ENCODE measurements at places on chromosomes 7 and 10.

GRCh38 chr7:4713183-4713784 is 31.2 kb downstream of the FOXK1 start:
- peak; percentile 68 for DNase-seq

DNA sequence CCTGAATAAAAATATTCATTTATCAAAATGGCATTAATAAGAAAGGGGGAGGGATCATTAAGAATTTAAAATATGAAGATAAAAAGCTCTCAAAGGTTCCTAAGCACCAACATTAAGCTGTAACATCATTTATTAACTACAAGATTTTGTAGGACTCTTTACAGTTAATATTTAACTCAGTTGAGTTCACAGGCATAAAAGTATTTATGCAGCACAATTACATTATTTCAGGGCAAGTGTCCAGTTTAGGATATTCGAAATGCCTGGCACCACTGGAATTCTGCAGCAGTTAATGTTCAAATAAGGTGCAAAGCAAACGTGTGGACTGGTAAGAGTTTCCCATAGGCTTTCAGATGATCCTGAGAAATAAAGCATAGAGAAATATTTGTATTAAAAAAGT is 30.5 kb downstream of the NPS start:
- no peak for DNase-seq

- DNase-seq, result no peak
Measured at GRCh38 chr7:28390426-28390825, 21.9 kb upstream of the CREB5 start.

- no peak for DNase-seq
Measured at GRCh38 chr10:36534471-36535002, 590.9 kb upstream of the ANKRD30A start.

DNA sequence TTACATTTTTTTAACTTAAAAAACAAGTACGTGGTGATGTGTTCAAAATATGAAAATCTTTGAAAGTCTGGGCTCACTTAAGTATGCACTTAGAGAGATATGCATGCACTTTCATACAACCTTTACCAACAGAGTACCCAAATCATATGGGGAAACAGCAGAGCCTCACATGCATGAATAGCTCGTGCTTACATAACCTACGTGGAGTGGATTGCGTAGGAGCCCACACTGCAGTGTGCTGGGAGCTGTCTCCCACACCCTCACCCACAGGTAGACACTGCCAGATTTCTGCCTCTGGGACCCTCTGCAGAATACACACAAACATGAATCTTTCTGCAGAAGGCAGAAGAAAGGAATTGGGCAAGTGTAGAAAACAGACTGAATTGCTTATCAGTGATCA is 581 bp downstream of the CLCN1 start:
- no peak for DNase-seq

DNA sequence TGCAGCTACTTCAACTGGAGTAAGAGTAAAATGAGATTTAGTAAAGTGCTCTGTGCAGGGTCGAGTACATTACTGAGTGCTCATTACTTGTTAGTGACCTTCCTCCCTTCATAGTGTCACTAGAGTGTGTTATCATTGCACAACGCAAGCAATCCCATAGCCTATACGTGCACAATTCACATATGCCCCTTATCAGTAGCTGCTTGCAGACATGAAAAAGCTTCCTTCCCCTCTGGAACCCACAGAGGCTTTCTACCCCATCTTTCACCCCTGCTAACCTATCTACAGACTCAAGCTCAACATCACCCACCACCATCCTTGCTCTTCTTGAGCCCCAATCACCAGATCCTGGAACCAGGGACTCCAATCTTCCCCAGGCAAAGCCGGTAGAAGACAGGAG is 59.3 kb downstream of the C7orf25 start:
- no peak for DNase-seq

DNA sequence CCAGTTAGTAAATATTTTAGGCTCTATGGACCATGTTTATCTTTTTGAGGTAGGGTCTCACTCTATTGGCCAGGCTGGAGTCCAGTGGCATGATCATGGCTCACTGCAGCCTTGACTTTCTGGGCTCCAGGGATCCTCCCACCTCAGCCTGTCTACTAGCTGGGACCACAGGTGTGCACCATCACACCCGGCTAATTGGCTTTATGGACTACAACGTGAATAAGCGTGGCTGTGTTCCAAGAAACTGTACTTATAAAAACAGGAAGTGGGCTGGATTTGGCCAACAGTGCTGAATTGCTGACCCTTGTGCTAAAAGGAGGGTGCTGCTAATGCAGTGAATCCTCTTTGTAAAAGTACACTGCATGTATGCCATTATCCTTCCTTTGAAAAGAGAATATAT is 111.7 kb upstream of the CDK13 start:
- no peak for DNase-seq

GRCh38 chr10:86073199-86073977 is 293.2 kb downstream of the GRID1 start:
- DNase-seq, result peak; percentile 26

DNA sequence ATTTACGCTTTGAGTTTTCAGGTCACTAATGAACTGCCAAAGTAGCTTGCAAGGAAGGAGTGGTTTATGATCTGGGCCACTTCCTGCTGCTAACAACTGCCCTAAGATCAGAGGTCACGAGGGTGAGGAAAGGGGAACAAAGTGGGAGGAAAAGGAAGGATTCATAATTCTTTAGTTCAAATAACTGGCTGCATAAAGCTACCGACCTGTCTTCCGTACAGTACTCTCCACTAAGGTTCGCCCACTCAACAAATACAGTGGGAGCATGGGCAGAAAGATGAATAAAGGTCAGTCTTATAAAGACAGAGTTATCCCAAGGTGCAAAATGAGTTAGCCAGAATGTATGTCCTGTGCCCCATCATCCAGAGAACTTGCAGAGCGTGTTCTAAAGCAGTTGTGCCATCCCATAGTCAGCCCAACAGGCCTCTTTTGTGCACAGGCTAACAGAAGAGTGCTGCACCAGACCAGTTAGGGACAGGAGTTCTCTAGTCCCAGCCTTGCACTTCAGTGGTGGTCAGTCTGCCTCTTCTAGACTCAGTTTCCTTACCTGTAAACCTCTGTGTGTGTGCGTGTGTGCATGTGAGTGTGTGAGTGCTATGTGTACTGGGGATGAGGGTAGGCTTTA is 65.9 kb downstream of the CREB3L2 start:
- no peak for DNase-seq

- no peak for DNase-seq
Measured at GRCh38 chr7:137932881-137933269, 69.0 kb downstream of the CREB3L2 start.

GRCh38 chr7:136869991-136870865 is 1.8 kb downstream of the CHRM2 start:
- peak; percentile 41 for DNase-seq

DNA sequence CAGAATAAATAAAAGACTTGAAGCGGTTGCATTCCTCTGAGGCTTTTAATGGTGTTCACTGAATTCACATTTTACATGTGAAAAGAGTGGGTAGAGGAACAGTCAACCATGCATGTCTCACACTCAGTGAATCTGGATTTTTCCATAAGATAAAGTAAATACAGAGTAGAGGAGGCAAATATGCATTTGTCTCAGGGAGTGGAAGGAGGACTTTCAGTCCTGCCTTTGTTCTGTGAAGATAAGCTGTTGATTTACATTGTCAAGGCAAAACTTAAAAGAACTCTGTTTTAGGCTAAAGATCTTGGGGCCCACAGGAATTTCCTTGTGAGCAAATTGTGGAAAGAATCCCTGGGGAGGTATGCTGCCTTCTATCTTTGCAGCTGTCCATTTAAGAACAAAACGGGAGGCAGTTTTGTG is 825.3 kb upstream of the MBL2 start:
- peak; percentile 8 for DNase-seq

GRCh38 chr10:17872191-17873091 is 63.3 kb downstream of the MRC1 start:
- DNase-seq, result no peak

- DNase-seq, result peak; percentile 43
Measured at GRCh38 chr7:748446-748845, 21.4 kb upstream of the PRKAR1B start.

GRCh38 chr7:14242175-14242574 is 252.7 kb upstream of the ETV1 start:
- DNase-seq, result no peak

GRCh38 chr10:111077785-111078504 is 1.1 kb downstream of the ADRA2A start:
- DNase-seq, result peak; percentile 78

DNA sequence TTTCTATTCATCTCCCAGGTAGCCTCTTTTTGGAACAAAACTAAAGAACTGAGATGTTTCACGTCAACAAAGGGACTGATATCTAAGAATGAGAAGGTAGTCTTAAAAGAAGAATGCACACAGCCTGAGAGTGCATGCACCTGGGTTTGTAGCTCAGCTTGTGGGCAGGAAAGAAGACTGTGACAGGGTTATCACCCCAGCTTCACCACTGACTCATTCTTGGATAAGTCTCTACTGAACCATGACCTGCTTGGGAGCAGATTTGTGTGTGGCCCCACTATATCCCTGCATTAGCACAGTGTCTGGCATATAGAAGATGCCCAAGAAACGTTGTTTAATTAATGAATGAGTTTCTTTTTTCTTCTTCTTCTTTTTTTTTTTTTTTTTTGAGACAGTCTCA is 187.5 kb downstream of the GPAM start:
- DNase-seq, result no peak

- no peak for DNase-seq
Measured at GRCh38 chr10:110364531-110364937, 59.8 kb upstream of the SMNDC1 start.

- DNase-seq, result no peak
Measured at GRCh38 chr10:64265961-64266360, 744.8 kb downstream of the REEP3 start.

DNA sequence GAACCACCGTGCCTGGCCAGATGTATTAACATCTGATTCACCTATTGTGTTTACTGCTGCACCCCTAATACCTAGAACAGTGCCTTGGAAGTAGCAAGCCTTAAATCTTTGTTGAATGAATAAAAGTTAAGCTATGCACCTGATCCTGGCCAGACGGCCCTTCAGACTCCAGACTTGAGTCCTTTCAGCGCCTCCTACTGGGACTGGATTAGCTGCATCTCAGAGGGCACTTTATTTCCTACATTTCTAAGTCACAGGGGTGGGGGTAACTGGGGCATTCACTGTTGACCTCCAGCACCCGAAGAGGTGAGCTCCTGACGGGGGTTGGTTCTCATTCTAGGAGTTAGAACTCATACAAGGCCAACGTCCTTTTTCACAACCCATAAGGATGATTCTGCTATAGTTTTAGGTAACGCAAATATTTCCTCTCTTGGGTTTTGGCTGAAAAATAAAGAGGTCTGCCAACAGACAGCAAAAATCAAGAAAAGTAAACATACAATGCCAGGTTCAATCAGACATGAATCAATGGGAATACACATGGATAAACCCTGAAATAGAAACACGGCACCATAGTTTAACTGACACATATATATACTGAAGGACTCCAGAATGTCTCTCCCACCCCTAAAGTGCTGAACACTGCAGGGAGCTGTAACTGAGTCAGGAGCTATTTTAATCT is 48.0 kb upstream of the DLG5 start:
- DNase-seq, result peak; percentile 83

DNA sequence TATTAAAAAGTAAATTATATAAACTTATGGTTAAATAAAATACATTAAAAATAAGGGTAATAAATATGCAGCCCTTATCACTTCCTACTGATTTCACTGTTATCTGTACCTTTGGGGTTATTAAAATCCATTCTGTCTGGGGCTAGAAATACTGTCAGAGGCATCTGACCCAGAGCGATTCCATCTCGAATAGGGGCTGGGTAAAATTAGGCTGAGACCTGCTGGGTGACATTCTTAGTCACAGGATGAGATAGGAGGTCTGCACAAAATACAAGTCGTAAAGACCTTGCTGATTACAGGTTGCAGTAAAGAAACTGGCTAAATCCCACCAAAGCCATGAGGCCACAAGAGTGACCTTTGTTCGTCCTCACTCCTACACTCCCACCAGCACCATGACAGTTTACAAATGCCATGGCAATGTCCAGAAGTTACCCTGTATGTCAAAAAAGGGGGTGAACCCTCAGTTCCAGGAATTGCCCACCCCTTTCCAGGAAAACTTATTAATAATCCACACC is 77.6 kb downstream of the COBL start:
- no peak for DNase-seq

DNA sequence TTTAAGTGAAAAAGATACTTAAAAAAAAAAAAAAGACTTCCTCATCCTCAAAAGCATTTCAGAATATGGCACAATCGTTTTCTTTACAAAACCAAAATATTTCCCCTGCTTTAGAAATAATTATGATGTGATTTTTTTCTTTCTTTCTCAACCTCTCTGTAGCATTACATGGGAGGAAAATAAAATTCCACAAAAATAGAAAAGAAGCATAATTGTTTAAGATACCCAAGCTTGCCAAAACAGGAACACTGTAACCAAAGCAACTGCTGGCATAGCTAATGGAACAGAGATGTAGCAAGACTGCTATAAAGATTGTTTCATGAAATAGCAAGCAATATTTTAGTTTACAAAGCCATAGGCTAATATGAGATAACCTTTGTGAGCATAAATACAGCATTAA is 75.6 kb upstream of the GPR22 start:
- DNase-seq, result no peak

GRCh38 chr10:93821051-93821772 is 63.5 kb downstream of the LGI1 start:
- DNase-seq, result peak; percentile 14

GRCh38 chr7:157347217-157347904 is 10.6 kb downstream of the DNAJB6 start:
- DNase-seq, result no peak

DNA sequence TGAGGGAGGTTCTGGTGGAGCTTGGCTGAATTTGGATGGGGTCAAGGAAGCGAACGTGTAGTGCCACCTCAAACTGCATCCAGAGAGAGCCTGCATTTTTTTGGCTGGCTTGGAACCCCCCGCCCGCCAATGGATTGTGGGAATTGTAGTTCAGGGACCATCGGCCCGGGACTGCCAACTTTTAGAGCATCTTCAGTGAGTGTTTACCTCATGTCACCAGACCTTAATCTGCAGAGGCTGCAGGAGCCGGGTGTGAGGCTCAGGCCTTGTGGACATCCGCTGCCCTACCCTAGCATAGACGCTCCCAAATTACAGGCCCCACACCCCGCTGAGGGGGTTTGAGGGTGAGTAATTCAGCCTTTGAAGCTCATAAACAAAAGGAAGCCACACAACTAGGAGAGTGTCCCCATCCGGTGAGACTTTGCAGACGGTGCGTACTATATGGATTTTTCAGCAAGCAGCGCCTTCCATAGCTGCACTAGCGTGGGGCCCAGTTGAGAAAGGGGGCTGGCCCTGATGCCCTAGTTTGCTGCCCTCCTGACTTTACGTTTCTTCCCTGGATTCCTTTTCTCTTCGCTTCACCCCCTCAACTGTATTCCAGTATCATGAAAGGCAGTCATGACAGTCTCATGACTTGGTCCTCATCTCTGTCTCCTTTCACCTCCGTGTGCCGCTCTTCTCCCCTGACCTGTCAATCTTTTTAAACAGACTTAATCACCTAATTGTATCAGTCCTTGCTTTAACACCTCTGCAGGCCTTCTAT is 717 bp downstream of the CNPY4 start:
- DNase-seq, result peak; percentile 83

Measured in H7 (cell line).